IMR-90 (cell line): ENCODE measurements at places on chromosomes 5 and 9. TPM values are rescaled to one million over a fixed set of nuclear protein-coding genes. Genes with fewer than 3 reads are reported as not detected.

DNA sequence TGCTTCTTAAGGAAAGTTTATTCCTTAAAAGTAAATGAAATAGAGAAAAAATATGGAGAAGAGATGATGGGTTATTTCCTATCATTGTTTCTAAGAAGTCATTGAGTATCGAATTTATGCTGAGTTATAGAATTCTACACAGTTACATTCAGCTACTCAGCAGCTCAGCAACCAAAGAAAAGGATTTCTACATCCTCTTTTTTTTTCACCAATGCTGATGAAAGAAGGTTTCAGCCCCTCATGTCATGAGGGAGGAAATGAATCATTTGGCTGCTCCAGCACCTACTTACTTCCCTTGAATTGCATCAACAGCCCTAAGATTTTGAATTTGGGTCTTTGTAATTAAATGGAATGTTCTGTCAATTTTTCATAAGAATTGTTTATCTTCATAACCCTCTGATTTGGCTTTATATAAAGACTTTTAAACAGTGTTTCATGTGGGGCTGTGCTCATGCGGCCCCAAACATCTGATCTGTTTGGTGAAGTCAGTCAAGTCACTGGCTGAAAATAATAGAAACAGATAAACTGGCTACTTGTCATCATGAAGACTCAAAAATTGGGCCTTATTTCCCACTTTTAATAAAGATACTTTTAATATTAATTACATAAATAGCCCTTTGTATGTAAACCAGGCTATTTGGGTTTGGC lies 18.5 kb upstream of the SNX2 start:
- H3K4me1 ChIP-seq = peaks cover 2% of the 10 kb centered on the region; the same call in 1 of the 2 replicates
- DNase-seq = peak; percentile 80
- H3K27me3 ChIP-seq = no peaks in the 10 kb centered on the region
- no peaks in the 10 kb centered on the region for H3K36me3 ChIP-seq
- H3K4me3 ChIP-seq = no peak overlapping the region

- H3K27me3 ChIP-seq = no peaks in the 10 kb centered on the region
- no peak overlapping the region for H3K4me3 ChIP-seq
- peaks cover 8% of the 10 kb centered on the region for H3K4me1 ChIP-seq
Measured at GRCh38 chr5:149228618-149229297, 42.9 kb upstream of the AFAP1L1 start.

- H3K36me3 ChIP-seq = no peaks in the 10 kb centered on the region
- peaks cover 11% of the 10 kb centered on the region for H3K27me3 ChIP-seq
- no peak for DNase-seq
- no peak overlapping the region for H3K27ac ChIP-seq
- no peak overlapping the region for H3K4me3 ChIP-seq
- H3K4me1 ChIP-seq = no peaks in the 10 kb centered on the region
Measured at GRCh38 chr9:78502566-78502965, 205.6 kb downstream of the PSAT1 start.

- H3K27me3 ChIP-seq = no peaks in the 10 kb centered on the region
- no peak overlapping the region for H3K4me3 ChIP-seq
- no peaks in the 10 kb centered on the region for H3K36me3 ChIP-seq
- H3K4me1 ChIP-seq = no peaks in the 10 kb centered on the region
Measured at GRCh38 chr5:136435946-136436543, 70.7 kb upstream of the TRPC7 start.

- H3K4me1 ChIP-seq = peaks cover 24% of the 10 kb centered on the region
- no peak for DNase-seq
- H3K27me3 ChIP-seq = no peaks in the 10 kb centered on the region
- H3K36me3 ChIP-seq = peaks cover 14% of the 10 kb centered on the region
- no peak overlapping the region for H3K4me3 ChIP-seq
- no peak overlapping the region for H3K27ac ChIP-seq
Measured at GRCh38 chr9:129889941-129890717, 54.9 kb downstream of the USP20 start.

The SLC25A46 gene
- polyA plus RNA-seq = 19.3 and 25.1 TPM in 2 replicates

The POC5 gene
- 6.2 and 6.6 TPM in 2 replicates for polyA plus RNA-seq

The SAXO1 gene
- polyA plus RNA-seq = not detected in 2 replicates

- H3K4me3 ChIP-seq = no peak overlapping the region
- H3K4me1 ChIP-seq = peaks cover 4% of the 10 kb centered on the region
- H3K36me3 ChIP-seq = peaks cover 11% of the 10 kb centered on the region; the same call in 1 of the 2 replicates
- DNase-seq = no peak
Measured at GRCh38 chr9:21966140-21966851, 27.9 kb downstream of the CDKN2A start.

The TMEM252 gene
- not detected in 2 replicates for polyA plus RNA-seq

The LNPEP gene
- 2.7 and 3.6 TPM in 2 replicates for polyA plus RNA-seq

GRCh38 chr9:78462611-78463010 lies 165.7 kb downstream of the PSAT1 start:
- no peaks in the 10 kb centered on the region for H3K36me3 ChIP-seq
- DNase-seq = peak; percentile 52
- H3K4me1 ChIP-seq = no peaks in the 10 kb centered on the region
- peaks cover 2% of the 10 kb centered on the region; the same call in 1 of the 2 replicates for H3K27me3 ChIP-seq
- no peak overlapping the region for H3K27ac ChIP-seq

The SLC27A6 gene
- 0.02 TPM in 1 of 2 replicates, not detected in the other for polyA plus RNA-seq

DNA sequence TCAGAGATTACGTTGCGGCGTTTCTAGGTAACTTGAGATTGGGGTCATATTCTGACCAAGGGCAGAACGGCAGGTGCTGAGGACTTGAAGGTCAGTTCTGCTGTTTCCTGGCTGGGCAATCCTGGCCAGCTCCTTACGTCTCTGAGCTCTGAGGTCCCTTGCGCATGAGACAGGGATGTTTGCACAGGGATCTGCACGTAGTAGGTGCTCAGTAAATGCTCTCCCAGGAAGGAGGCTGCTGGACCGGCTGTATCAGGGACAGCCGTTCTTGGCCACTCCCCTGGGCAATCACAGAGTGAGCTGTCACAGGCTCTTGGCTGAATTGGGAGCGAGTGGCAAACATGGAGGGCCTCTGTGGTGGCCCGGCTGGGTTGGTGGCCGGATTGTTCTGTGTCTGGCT lies 8.3 kb downstream of the NCS1 start:
- DNase-seq = no peak
- H3K4me3 ChIP-seq = no peak overlapping the region
- H3K27ac ChIP-seq = no peak overlapping the region
- H3K27me3 ChIP-seq = no peaks in the 10 kb centered on the region
- peaks cover 14% of the 10 kb centered on the region for H3K36me3 ChIP-seq

DNA sequence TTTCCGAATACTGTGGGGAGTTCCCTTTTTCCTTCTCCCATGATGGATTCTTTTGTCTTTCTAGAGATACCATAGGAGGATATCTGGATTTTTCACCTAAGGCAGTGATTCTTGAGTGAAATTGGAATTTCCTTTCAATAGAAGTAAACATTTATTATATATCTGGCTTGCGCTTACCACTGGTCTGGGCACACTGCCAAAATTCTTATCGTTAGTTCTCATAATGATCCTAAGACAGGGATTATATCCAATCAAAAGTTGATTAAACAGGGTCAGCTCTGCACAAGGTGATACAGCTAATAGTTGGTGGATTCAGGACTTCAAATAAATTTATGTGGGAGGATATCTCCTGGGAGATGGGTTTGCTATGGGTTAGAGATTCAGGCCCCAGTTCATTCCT lies 9.6 kb downstream of the TLE4 start:
- H3K36me3 ChIP-seq = peaks cover 3% of the 10 kb centered on the region
- 0 out of 2 replicates have a peak overlapping the region, but pooled peaks have one; percentile 12 for H3K27ac ChIP-seq
- H3K4me1 ChIP-seq = peaks cover 13% of the 10 kb centered on the region
- no peaks in the 10 kb centered on the region for H3K27me3 ChIP-seq
- no peak overlapping the region for H3K4me3 ChIP-seq

DNA sequence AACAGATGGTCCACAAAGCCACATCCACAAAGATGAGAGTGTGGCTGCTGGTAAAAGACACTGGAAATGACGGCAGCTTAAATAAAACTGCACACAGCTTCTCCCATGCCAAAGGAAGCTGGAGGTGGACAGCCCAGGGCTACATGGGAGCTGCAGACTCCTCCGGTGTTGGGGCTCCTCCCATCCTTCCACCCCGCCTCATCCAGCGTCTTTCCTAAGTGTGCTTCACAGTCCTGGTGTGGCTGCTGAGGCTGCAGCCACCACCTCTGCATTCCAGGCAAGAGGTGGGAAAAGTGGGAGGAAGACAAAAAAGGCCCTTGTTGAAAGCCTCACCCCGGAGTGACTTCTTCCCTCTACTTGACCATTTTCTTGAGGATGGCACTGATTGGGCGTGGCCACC lies 37.0 kb upstream of the IRX4 start:
- H3K27ac ChIP-seq = no peak overlapping the region
- no peak for DNase-seq
- H3K4me1 ChIP-seq = no peaks in the 10 kb centered on the region
- no peaks in the 10 kb centered on the region for H3K27me3 ChIP-seq

GRCh38 chr9:13446938-13447842 lies 167.7 kb upstream of the MPDZ start:
- DNase-seq = no peak
- H3K27ac ChIP-seq = no peak overlapping the region
- H3K36me3 ChIP-seq = no peaks in the 10 kb centered on the region
- H3K27me3 ChIP-seq = peaks cover 12% of the 10 kb centered on the region
- no peaks in the 10 kb centered on the region for H3K4me1 ChIP-seq

The FAM78A gene
- polyA plus RNA-seq = 0.27 and 0.56 TPM in 2 replicates

GRCh38 chr9:137764171-137764671 lies 113.4 kb upstream of the CACNA1B start:
- H3K36me3 ChIP-seq = peaks cover 53% of the 10 kb centered on the region
- H3K4me1 ChIP-seq = no peaks in the 10 kb centered on the region
- no peak overlapping the region for H3K4me3 ChIP-seq
- no peak overlapping the region for H3K27ac ChIP-seq

The FAXDC2 gene
- polyA plus RNA-seq = 8.1 and 8.9 TPM in 2 replicates

DNA sequence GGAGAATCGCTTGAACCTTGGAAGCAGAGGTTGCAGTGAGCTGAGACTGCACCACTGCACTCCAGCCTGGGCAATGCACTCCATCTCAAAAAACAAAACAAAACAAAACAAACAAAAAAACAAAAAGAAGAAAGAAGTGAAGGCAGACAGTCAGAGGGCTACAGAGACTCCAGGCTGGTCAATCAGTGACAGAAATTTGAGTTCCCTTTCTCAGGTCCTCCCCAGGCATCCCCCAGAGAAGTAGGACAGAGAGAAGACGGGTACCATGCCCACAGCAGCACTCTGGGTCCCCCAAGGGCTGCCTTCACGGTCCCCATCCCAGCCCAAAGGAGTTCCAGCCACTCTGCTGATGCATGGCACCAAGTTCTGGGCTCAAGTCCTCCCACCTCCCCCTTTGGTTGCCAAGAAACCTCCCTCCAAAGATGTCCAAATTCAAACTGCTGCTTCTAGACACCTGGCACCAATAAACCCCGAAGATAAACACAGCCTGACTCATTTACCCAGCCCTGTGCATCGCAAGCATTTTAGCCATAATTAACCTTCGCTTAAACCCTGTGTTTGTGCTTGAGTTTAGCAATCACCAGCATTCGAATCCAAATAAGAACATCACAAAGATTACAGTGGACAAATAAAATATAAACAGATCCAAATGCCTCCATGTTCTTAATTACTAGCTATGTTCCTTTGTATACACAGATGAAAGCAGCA lies 24.0 kb downstream of the SEMA4D start:
- no peaks in the 10 kb centered on the region for H3K27me3 ChIP-seq
- H3K4me3 ChIP-seq = no peak overlapping the region
- DNase-seq = peak; percentile 89

DNA sequence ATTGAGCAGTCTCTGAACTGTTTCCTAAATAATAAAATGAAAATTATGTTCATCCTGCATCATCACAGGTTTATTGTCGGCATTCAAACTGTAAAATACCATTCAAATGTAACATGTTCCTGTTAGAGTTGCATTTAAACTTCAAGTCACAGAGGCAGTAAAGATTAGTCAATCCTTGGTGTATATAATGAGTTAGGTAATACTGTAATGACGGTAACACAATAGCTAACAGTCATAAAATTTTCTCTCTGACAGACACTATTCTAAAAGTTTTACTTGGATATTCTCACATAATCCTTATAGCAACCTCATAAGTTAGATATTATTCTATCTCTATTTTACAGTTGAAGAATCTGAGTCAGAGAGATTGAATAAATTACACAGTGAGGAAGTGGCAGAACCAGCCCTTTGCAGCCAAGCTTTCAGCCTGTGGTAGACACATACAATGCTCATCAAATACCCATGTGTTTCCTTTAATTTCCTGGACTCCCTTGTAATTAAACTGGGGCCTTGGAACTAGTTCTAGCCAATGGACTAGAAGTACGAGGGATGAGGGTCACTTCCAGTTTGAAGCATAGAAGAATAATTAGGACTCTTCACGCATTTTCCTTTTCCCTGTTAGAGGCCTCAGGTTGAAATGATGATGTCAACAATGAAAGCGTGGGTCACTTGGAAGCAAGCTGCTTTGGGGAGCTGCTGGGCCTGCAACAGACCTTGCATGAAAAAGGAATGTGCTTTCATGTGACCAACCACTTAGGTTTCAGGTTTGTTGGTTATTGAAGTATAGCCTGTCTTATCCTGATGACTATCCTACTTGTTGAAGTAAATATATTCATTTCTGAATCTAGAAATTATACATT lies 12.3 kb upstream of the CAST start:
- H3K27ac ChIP-seq = no peak overlapping the region
- H3K27me3 ChIP-seq = no peaks in the 10 kb centered on the region; the same call in 1 of the 2 replicates
- no peak overlapping the region for H3K4me3 ChIP-seq
- H3K36me3 ChIP-seq = no peaks in the 10 kb centered on the region

DNA sequence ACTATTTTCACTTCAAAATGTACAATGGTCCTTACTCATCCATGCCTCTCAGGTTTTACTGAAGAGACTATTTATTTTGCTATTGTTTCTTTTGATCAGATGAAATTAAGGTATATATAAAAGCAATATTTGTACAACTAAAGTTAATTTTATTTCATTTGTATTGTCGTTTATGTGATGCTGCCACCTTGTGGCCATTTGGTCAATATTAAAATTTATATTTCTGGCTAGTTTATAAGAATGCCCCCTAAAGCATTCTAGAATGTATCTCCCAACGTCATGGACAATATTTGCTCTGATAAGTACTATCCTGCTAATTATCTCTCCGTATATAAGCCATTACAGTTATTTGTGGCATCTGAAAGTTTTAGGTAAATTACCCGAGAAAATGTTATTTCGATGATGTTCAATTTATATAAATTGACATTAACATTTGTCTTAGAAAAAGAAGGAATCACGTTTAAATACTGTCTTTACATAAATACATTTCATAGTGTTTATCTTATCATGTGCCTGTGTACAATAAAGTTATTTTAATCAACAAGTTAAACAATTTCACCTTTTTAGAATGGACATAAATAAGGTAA lies 680.0 kb downstream of the TAF11L14 start:
- peak; percentile 20 for DNase-seq
- H3K4me3 ChIP-seq = no peak overlapping the region
- H3K27ac ChIP-seq = no peak overlapping the region

DNA sequence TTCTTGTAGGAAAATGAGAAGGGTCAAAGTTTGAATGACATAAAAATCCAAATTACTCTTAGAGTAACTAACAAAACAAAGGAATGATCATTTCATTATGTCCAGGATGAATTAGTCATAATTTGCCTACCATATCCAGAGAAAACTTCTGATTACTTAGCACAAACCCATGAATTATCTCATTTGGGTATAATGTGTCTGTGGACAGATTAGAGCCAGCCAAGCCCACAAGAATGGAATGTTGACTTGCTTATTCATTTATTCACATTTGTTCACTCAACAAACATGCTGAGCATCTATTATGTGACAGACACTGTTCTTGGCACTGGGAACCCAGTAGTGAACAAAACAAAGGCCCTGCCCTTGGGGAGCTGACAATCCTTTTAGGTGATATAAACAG lies 87.4 kb downstream of the APBA1 start:
- no peak overlapping the region for H3K4me3 ChIP-seq
- peaks cover 2% of the 10 kb centered on the region; the same call in 1 of the 2 replicates for H3K4me1 ChIP-seq
- no peaks in the 10 kb centered on the region for H3K36me3 ChIP-seq
- H3K27ac ChIP-seq = no peak overlapping the region
- H3K27me3 ChIP-seq = no peaks in the 10 kb centered on the region
- no peak for DNase-seq

The ANKRD55 gene
- not detected in 2 replicates for polyA plus RNA-seq
